ENCODE measurements at places on chromosomes 16 and 17.

GRCh38 chr16:11613381-11614303 is 26.9 kb upstream of the LITAF start:
- DNase-seq, result peak; percentile 73

DNA sequence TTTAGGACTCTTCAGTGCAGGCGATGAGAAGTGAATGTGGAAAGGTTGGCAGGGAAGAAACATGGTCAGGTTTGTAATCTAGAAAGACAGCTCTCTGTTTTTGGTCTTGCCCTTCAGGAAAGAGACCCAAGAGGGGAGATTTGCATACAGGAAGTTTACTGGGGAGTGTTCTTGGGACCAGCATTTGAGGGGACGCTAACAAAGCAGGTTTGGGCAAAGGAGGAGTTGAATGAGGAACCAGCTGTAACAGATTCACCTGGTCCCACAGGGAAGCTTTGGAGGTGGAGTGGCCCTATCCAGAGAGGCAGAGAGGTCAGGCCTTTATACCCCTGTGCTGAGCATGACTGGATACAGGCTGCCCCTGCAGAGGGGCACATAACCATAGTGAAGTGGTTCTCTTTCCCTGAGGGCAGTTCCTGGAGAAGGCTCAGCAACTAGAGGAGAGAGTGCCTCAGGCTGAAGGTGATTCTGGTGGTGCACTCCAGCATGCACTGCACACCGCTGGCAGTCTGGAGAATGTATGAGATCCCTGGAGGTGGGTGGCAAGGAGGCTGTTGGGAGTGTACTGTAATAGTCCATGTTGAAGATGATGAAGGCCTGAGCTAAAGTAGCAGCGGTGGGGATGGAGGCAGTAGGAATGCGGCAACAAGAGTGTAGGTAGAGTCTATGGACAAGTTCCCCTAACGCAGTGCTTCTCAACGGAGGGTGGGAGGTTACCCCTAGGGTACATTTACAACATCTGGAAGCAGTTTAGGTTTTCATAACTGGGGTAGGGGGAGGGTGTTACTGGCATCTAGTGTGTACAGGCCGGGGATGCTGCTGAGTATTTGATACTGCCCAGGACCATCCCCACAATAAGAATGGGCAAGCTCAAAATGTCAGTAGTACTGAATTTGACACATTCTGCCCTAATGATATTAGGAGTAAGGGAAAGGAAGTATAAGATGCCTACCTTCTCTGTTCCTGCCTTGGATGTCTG is 37.2 kb downstream of the MAP2K6 start:
- no peak for DNase-seq

GRCh38 chr17:27879987-27880608 is 13.1 kb downstream of the LYRM9 start:
- peak; percentile 70 for DNase-seq

- no peak for DNase-seq
Measured at GRCh38 chr17:12859520-12859919, 70.2 kb downstream of the ARHGAP44 start.

Data from NCI-H2171 treated with DMSO at 0.1 percent for 48 hours (cell line).